ENCODE measurements at places on chromosomes 16 and 17.
A peak's percentile ranks its signal among the peaks of the same experiment; 100 is the strongest.

DNA sequence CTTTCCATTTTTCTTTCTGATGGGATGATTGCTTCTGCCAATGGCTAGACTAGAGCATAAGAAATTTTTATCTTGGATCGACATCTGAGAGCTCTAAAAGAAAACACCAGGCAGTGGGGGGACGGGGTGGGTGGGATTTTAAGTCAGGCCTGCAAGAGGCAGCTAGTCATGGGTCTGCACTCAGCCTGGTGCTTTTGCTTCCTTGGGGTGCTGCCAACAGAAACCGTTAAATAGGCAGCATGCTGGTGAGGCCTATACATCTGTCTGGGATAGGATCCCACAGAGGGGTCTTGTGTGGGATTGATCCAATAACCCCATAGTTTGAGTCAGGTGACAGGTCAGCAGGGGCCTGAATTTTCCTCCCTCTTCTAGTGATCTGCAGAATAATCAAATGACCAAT lies 26.9 kb downstream of the ZNRF1 start:
- no peak for DNase-seq

GRCh38 chr17:173166-173911 lies 8.1 kb downstream of the DOC2B start:
- DNase-seq: no peak

DNA sequence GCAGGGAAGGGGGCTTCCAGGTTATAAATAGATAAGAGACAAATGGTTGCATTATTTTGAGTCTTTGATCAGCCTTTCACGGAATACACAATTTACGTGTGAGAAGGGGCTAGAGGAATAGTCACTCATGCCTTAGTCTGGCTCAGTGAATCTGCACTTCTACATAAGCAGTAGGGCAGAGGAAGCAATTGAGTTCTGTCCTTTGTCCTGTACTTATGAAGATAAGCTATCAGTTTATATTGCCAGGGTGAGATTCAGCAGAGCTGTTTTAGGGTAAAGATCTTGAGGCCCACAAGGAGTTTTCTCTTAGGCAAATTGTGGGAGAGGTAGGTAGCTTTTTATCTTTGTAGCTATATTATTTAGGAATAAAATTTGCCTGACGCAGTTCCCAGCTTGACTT lies 33.3 kb downstream of the TOM1L1 start:
- DNase-seq: no peak

DNA sequence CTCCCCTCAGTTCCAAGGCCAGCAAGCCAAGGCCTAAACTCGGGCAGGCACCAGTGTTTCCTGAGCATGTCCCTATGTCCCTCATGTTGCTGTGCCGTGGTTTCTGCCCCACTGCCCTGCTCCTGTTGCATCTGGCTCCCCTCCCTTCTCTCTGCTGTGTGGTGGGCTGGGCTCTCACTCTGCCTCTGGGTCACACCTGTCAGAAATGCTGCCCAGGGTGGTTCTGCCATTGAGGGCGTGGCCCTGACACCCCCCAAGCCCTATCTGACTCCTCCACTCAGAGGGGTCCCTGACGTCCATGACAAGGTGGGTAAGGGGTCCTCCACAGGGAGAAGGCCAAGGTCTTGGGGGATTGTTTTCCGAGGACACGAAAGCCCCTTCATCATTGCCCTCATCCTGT lies 9.2 kb upstream of the ITGA3 start:
- DNase-seq: no peak

- DNase-seq: peak; percentile 84
These were observed 2.1 kb downstream of the HES7 start for GRCh38 chr17:8121681-8122421.

DNA sequence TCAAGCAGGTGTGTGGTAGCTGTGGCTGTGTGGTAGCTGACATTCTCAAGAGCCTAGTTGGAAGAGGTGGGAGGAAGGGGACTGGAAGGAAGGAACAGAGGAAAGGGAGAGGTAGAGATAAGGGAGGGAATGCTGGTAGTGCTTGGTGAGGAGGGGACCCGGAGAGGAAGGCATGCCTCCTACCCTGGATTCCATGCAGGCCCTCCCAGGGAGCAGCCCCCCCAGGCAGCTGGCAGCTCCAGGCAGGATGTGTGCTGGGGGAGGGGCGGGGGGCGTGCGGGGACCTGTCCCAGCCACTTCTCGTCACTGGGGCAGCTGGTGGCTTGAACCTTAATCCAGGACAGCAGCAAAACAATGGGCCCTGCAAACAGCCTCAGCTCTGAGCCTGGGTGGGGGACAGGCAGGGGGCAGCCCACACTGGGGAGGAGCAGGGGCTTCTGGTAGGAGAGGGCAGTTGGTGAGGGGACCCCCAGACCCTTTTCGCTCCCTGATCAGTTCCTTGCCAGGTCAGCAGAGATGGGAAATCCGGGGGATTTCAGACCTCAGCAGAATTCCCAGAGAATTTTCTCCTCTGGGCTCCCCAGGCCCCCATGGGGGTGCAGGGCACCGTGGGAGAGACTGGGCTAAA lies 27.1 kb downstream of the ARHGAP23 start:
- DNase-seq: no peak

DNA sequence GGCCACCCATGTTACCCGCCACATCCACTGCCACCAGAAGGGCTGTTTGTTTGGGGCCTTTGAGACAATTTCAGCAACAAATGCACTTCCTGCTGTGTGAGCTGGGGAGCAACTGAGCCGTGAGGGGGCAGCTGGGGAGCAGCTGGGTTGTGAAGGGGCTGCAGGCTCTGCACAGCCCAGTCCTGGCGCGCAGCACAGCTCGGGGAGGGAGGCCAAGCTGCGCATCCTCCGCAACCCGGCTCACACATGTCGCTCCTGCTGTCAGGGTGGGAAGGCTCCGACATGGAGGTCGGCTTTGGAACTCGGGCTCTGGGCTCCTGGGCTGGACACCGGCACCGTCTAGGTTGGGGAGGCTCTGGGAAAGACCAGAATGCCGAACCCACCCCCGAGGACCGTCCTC lies 53.6 kb downstream of the CBFA2T3 start:
- no peak for DNase-seq

- DNase-seq: no peak
These were observed 16.0 kb downstream of the CSNK1D start for GRCh38 chr17:82257473-82257872.

DNA sequence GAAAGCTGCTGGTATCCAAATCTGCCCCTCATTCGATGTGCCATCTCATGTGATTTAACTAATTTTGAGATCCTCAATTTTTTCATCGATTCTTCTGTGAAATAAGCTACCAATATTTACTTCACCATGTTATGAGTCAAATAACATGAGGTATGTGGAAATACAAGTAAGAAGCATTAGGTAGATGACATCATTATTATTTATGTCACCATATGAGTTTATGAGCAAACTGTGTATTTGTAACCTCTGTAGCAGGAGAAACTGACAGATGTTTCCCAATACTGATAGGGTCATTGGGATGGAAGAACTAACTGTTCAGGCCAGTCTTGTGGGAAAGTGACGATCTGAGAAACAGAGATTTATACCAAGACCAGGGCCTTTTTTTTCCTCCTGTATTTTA lies 229.4 kb upstream of the GOT2 start:
- DNase-seq: no peak

- no peak for DNase-seq
These were observed 21.9 kb downstream of the ORC6 start for GRCh38 chr16:46711106-46712058.

DNA sequence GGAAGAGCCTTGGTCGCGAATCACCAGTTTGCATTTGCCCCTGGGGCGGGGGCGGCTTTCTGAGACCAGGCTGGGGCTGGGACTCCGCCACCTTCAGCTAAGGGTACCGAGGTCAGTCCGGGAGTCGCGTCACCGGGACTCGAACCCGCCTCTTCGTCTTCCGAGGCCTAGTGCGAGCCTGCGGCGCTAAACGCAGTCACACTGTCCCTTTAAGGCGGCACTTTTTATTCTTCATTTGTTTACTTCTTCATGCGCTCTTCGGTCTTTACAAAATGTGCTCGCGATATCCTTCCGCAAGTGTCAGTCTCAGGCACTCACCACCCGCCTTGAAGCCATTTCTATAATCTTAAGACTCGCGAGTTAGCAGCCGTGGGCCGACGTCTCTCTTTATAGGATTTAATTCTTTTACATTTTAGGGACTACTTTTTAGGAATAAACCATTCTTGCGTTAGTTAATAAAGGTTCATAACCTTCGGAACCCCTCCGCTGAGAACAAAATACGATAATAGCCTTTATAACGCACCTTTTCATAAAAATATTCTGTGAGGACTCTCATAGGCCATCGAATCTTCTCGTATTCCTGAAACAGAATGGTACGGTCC lies 593 bp upstream of the HEXIM1 start:
- DNase-seq: peak; percentile 91

DNA sequence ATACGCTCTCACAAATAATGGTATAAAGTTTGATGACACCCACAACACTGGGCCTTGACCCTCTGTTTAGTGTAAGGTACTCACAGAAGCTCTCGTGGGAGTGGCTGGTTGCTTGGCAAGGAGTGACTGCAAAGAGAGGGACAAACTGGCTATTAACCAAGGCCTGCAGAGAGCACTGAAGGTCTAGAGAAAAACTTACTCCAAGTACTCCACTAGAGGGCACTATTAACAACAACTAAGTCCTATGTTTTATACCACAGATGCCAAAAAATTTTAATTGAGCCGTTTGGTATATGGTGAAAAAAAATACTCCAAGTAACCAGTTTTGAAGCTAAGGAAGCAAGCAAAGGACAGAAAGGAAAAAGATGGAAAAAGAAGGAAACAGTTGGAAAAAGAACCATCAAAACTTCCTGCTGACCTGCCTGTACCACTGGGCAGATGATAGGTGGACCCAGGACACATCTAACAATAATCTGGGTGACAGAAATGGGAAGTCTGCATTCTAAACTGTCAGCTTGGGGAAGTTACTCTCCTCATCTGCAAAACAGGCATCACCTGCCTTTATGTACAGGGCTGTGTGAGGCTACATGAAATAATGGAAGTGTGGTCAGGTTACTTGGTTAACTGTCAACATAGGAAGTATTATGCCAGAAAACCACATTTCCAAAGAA lies 23.2 kb downstream of the DYNC1LI2 start:
- DNase-seq: no peak

DNA sequence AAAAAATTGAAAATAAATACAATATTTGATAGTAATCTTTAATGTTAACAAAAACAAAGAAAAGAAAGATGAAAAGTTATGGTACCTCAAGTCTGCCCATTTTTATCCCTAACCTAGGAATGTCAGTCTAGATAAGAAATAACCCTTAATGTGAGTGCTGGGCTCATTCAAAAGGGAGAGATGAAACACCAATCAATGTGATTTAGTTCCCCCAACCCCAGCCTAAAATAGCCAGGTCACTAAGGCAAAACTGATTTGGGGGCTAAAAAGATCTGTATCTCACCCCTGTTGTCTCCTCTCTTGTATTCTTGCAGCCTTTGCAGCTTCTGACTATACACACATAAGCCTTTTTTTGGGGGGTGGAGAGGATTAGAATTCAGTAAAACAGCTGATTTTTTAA lies 3.2 kb upstream of the IGF2BP1 start:
- no peak for DNase-seq

DNA sequence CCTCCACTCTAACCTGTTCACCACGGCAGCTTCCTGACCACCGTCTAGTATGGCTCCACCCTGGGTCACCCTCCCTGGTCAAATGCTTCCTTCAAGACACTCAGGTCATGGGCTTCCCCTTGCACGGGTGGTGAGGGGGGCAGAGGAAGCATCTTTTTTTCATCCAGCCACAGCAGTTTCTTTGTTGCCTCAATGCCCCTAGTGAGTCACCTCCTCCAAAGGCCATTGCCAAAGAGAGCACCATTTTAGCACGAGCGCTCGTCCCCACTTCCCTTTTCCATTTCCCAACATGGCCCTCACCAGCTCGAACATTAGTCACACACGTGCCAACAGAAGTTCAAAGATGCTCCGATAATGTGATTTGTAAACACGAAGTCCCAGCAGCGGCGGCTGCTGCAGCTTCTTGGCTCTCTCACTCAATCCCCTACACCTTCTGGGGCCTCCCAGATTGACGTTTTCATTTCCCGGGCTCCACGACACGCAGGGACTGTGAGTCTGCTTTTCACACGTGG lies 134.6 kb downstream of the GAS7 start:
- no peak for DNase-seq

Data from GM06990 (cell line).